ENCODE measurements at places on chromosomes 12 and 14.

DNA sequence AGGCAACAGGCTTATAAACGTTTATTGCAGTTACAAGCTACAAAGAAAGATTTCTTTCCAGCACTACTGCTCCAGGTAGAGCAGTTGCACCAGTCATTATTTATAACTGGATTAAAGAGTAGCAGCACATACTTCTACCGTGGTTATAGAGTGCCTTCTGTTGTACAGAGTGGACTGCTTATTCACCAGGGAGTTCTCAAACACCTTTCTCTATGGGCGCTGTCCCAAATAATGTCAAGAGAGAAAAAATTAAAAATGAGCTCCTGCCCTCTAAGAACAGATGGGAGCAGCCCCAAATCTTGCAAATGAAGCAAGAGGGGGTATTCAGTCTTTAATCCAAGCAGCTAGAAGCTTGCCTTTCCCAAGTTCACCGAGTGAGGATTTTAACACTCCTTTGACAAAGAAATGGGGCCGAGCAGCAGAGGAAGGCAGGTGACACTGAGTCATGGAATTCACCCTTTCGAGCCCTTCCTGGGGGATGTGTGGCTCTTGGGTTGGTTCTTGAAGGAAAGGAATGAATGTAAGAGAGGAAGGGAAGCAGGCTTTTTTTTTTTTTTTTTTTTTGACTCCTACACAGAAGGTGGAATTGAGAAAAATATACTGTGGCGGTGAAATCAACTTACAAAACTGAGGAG, 181.2 kb downstream of the PRKCH start:
- peak; percentile 51 for DNase-seq

DNA sequence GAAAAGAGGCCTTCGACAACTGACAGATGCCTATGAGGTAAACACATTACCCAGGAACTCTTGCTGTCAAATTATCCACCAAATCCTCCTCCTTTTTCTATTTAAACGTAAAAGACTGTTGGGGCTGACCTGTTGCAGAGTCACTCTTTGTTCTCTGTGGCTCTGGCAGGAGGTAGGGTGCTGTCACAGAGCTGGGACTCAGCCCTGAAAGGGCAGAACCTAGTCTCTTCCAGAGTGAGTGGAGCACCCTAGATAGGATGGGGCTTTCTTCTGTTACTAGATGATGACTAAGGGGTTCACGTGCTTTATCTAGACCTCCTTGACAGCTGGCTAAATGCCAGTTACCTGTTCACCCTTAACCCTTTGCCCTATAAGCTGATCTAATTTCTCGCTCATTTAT, 25.7 kb downstream of the FNTB start:
- no peak for DNase-seq

- DNase-seq = no peak
These were observed 156.0 kb downstream of the SAMD4A start for GRCh38 chr14:54722791-54723432.

DNA sequence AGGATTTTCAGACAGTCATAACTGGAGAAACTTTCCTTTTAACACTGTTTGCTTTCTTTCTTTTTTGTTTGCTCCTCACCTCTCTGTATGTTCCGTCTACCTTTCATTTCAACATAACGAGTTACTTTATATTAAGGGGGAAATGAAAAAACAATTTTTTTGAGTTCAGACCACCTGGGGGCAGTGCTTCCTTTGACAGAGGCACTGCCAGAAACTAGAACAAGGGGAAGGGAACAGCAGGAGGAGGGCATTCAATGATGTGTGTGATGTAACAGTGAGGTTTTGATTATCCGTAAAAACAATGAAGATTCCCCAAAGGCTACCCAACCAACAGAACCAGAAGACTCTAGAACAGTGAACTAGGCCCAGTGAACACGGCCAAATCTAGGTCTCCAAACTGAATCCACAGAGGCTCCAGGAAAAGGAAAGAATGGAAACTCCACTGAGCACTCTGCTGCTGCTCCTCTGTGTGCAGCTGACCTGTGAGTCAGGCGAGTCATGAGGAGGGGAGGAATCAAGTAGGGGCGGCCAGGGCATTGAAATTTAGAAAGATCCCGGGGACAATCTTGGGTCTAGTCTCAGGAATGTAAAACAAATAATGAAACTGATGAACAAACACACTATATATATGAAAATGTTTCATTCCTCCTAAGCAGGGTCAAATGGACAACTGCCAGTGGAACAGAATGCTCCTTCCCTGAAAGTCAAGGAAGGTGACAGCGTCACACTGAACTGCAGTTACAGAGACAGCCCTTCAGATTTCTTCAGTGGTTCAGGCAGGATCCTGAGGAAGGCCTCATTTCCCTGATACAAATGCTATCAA, 323.5 kb downstream of the DAD1 start:
- no peak for DNase-seq

DNA sequence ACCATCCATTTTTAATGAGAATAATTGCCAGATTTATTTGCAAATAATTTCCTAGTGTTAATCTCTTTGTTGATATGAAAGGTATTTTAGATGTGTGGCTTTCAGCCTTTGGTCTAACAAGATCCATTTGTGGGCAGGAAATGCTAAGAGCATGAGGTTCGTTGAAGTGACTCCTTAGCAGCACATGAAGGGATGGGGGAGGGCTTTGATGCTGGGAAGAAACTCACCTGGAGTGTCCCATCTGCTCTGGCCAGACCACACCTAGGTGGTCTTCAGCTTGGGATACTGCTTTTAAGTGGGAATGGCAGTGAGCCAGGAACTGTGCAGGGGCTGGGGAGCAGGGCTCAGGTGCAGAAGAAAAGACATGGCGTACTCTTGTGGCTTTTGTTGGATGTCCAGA, 13.6 kb downstream of the SFSWAP start:
- DNase-seq = no peak

DNA sequence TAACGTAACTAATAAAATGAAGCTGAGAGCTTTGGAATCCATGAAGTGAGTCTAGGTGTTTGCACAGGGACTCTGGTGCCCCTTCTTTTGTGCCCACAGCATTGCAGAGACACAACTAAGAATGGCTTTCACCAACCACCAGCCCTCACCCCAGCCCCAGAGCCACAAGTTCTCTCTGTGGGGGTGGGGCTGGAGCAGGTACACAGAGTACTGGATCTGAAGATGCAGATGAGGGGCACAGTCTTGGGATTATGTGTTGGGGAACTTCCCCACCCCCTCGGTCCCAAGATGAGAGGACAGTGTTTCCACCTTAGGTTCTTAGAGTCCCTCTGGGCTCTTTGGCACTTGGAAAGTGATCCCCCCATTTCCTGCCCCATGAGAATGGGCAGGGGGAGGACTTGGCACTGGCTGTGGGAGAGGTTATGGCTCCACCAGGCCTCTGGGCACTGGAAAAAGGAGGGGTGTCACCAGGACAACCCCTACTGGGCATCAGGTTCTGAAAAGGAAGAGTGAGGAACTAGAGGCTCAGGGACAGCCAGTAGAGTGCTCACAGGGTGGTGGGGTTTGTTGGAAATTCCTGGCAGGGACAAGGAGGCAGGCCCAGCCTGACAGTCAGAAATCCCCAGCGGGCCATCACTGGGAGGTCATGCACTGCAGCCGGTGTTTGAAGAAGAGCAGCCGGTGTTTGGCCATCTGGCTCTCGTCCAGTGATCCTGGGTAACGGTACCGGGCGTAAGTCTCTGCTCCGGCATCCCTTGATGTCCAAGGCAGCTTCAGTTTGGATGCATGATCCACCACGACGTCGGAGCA, 6.7 kb downstream of the B4GALNT1 start:
- no peak for DNase-seq

DNA sequence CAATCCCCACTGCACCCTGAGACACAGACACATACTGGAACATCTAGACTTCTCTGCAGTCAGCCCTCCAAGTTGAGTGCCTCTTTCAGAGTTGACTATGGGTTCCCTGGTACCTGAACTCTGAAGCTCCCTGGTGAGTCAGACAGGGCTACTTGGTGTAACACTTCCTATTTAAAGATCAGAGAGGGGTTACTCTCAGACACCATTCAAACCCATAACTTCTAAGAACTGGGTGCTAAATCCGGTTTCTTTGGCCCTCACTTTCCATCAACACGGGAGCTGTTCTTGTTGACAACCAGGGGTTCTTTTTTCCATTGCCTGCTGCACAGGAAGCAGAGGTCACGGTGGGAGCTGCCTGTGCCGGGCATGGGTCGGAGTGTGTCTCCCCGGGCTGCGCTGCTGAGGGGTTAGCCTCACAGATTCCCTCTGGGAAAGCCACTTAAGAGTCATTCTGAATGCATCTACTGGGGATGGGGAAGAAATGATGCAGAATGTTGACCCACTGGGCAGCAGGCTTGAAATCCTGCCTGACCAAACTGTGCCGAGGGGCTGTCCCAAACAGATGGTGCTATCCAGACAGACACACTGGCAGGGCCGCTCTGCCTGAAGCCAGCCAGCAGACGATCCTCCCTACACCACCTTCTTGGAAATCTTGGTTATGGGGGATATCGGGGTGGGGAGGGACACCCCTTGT, 74.1 kb downstream of the PITPNM2 start:
- peak; percentile 69 for DNase-seq

GRCh38 chr14:62251237-62251636, 489.0 kb downstream of the SNAPC1 start:
- DNase-seq = no peak

DNA sequence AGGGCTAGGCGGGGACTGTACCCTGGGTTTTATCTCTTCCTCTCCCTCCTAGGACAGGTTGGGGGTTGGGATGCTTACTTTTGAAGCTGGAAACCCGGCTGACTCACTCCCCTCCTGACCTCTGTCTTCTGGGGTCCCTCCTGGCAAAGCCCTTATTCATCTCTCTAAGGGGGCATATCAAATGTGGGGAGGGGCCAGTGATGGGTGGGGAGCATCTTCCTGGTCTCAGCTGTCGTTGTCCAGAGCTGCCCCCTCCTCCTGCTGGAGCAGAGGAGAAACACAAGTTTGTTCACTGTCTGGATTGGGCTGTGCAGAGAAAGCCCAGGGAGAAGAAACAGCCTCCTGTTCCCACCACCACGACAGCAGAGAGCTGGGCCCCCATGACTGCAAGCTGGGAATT, 85.8 kb downstream of the TNFAIP2 start:
- DNase-seq = no peak

DNA sequence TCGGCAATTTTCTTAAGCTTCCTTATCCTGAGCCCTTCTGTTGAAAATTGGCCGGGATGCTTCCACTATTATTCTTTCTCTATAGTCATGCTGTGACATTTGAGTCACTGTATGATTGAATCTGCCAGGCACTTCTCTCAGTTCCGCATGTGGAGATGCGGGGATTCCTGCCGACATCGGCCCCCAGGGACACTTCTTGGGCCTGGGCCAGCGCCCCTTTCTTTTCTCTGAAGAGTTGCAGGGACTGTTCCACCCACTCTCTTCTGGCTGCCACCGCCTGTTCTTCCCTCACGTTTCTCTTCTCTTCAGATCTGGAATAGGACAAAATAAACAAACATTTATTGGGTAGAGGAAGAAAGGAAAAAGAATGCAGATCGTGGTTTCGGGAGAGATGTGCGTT, 310.1 kb downstream of the ETNK1 start:
- DNase-seq = no peak

DNA sequence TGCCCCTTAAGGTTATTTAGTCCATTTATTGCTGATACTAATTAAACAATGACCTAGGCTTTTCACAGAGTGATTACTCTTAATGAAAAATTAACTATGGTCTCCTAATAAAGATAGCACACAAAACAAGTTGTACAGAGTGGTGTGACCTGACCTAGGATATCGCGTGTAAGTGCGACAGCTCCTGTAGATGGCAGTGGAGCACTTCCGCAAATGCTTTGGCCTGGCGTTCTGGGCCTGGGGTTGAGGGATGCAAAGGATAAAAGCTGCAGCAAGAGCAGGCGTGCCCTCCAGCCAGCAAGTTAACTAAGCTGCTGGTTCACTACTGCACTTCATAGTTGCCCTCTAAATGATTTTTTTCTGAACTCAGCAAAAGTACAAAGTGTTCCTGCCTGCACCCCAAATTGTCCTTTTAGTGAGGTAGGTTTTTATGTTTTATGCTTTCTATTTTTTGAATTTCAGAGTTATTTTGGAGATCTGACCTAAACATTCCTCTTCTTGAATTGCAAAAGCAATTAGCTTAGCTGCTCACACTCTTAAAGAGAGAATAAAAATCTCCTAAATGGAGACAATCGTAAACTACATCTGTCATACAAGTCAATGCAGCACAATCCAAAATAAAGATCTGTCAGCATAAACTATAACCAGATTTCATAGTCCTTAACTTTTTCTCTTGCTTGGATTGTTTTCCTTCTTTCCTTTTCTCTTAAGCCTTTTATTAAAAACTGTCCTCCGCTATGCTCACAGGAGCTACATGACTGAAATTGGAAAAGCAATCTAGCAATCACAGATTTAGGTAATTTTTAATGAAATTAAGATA, 379.6 kb downstream of the LRIG3 start:
- peak; percentile 35 for DNase-seq

GRCh38 chr12:64427988-64428387, 23.8 kb downstream of the XPOT start:
- no peak for DNase-seq

All from activated T-cell treated with anti-CD3 and anti-CD28 coated beads, Interleukin-2, amount 50 U/mL, for 72 hours (primary cell).